ENCODE measurements at places on chromosomes 4 and X.

DNA sequence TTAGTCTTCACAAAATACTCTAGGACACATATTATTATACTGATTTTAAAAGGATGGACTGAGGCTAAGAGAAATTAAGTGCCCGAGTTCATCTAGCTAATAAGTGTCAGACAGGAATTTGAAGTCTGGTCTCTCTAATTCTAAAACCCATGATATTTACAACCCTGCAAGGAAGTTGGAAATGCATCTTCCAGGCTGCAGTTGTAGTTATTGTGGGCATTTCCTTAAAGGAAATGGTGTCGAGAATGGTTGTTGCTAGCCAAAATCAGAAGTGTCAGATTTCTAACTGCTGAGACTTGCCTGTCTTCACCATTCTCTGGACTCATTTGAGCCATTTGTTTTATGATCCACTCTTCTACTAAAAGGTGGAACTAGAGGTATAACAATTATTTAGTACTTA, 82.5 kb downstream of the FAT4 start:
- DNase-seq, result no peak

GRCh38 chrX:39226251-39226650, 425.0 kb downstream of the MID1IP1 start:
- no peak for DNase-seq

DNA sequence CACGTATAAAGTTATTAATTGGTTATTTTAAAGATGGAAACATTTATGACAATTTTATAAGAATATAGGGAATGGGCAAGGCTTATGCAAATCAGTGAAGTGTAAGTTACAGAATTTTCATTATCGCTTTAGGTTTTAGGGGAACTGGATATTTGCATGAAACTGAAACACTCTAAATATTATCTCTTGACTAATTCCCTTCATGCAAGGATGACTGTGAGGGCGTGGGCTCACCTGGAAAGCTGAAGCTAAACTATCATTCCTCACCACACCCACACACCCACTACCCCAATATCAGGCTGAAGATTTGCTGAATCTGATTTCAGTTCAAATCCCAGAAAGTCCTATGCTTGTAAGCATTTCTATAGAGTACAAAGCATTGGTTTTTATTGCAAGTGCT, 81.7 kb upstream of the ARHGAP24 start:
- no peak for DNase-seq

DNA sequence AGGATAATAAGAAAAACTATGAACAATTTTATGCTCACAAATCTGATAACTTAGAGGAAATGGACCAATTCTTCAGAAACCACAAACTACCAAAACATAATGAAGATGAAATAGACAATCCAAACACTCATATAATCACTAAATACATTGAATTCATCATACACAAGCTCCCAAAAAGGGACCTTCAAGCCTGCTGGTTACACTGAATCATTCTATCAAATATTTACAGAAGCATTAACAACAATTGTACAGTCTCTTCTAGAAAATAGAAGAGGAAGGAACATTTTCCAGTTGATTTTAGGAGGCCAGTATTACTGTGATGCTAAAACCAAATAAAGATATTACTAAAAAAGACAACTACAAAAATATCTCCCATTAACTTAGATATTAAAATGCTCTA, 88.3 kb downstream of the IL15 start:
- no peak for DNase-seq

GRCh38 chr4:143441678-143442077, 71.8 kb upstream of the SMARCA5 start:
- no peak for DNase-seq

DNA sequence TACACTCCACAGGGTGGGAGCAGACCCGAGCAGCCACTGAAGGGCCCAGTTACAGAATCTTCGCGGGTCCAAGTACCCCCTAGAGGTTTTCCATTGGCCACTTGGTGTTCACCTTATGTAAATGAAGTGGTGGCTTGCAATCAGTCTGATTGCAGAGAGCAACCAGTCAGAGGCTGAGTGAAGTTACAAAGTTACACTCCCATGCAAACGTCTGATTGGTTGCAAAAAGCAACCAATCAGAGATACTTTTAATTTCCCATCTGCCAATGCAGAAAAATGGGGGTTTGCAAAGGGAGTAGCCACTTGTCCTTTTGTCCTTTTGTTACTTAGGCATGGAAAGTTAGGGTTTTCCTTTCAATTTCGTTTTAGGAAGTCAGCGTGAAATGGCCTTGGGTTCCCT, 27.0 kb upstream of the NKAP start:
- DNase-seq, result no peak
